ENCODE measurements at places on chromosomes 7 and 10.

DNA sequence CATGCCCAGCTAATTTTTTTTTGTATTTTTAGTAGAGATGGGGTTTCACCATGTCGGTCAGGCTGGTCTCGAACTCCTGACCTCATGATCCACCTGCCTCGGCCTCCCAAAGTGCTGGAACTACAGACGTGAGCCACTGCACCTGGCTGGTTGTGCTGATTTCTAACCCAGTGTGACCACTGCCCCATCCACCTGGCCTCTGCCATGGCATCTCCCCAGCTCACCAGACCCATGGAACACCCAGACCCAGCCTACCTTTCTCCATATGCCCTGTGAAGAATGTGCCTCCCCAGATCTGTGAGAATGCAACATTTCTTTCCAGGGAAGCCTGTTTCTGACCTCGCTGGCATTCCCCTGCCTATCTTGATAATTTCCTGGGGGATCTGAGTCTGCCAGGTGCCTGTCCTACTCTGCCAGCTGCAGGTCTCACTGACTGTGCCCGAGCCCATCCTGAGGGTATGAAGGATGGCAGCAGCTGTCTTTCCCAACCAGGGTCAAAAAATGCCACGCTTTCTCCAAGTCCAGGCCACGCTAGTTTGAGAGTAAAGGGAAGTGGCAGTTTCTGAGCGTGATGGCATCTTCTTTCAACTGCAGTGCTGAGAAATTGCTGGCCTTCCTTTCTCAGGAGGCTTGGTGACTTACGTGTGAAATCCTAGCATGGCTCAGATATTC lies 324.4 kb upstream of the ZNF32 start:
- DNase-seq, result no peak

- DNase-seq, result no peak
Measured at GRCh38 chr10:130489891-130490290, 353.7 kb downstream of the GLRX3 start.

DNA sequence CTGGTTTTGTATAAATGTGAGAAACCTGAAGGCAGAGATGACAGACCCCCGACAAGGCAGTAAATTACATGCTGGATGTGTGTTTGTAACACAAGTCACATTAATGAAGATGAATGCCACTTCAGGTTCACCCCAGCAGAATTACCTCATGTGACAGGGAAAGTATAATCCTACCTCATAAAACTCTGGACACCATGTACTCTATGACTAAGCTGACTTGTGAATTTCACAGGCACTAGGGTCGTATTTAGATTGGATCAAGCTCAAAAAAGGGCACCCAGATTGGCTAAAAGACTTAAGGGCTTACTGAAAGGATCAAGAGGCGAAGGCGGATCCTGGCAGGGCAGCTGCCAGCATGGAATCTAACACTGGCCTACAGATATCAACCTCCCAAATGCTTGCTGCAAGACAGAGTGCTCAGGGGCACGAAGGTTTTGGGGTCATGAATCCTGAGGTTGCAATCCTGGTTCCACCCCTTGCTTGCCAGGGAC lies 161.4 kb downstream of the PIP4K2A start:
- DNase-seq, result no peak

DNA sequence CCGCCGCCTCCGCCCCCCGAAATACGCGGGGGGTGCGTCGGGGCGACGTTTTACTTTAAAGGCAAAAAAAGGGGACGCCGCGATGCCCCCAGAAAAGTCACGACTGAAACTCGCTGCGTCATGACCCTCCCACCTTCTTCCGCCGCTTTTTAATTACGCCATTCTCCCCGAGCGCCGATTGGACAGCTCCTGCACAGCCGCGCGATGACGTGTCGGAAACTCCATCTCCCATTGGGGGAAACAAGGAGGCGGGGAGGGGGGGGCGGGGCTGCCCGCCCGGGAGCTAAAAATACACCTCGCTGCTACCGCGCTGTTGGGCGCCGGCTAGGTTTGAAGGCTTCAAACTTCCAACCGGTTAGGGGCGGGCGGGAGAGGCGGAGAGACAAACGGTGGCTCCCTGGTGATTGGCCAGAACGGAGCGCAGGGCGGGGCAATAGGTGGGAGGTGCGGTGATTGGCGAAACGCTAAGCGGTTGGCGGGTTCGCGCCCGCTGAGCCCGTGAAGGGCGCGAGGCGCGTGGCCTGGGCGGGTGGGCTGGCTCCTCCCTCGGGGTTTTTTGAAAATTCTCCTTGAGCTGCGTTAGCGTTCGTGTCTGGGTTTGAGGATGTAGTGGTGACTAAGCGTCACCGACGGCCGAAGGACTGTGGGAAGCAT lies at the start of gene RHEB:
Gene RHEB (minus strand): TSS at position 131 of the 654 bp plus-strand sequence. CDS start 384 bp downstream, outside the sequence.
- DNase-seq, result peak; percentile 92

DNA sequence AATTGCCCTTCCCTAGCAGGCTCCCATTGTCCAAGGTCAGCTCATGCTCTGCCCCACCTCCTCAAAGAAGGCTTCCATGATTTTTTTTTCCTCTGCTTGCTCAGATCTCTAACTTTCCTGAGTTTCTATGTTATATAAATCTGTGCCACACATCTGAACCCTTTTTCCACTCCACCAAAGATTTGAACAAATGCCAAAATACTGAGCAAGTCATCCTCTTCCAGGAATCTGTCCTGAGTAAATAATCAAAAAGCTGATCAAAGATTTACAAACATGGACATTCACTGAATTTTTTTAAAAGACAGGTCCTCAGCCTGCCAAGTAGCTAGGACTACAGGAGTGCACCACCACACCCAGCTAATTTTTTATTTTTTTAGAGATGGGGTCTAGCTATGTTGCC lies 102.8 kb upstream of the ARID5B start:
- DNase-seq, result no peak

DNA sequence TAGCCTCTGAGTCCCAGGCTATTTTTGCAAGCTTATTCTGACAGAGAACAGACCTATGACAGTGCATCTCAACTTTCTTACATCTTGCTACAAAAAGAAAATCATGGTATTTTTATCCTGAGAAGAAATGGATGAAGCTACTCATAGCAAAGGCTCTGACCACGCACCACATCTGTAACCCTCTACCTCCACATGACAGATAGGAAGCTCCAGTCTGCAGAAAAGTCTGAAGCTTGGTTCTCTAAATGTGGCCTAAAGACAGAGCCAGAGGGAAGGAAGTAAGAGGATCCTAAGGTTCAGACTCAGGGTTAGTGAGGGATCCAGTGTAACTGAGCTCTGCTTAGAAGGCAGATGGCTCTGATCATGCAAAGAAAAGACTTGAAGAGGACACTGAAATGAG lies 58.4 kb upstream of the ABCB5 start:
- DNase-seq, result no peak

GRCh38 chr10:61376908-61377368 lies 76.2 kb downstream of the TMEM26 start:
- no peak for DNase-seq

- DNase-seq, result no peak
Measured at GRCh38 chr7:20365486-20365885, 34.8 kb downstream of the ITGB8 start.

- no peak for DNase-seq
Measured at GRCh38 chr7:106744563-106745091, 83.7 kb upstream of the CCDC71L start.

GRCh38 chr7:119028736-119029135 lies 804.2 kb downstream of the ANKRD7 start:
- DNase-seq, result no peak

GRCh38 chr7:53521638-53522184 lies 486.3 kb downstream of the POM121L12 start:
- no peak for DNase-seq

DNA sequence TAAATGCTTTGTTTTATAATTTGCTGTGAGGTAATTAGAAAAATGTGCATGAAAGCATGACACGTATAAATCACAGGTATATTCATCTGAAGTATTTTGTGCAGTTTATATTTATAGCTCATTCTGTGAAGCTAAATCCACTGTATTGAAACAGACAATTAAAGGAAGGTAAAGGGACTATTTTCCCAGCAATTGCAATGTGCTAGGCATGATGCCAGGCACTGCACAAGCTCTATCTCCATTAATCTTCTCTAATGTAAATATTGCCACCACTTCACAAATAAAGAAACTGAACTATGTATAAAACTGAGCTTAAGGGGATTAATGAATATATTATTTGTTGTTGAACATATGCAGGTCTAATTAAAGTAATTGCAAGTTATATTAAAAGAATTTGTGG lies 1012.5 kb downstream of the NRG3 start:
- DNase-seq, result no peak

- DNase-seq, result no peak
Measured at GRCh38 chr10:68290736-68291135, 41.1 kb upstream of the HNRNPH3 start.

GRCh38 chr10:74593470-74593869 lies 232.9 kb upstream of the KAT6B start:
- DNase-seq, result no peak

DNA sequence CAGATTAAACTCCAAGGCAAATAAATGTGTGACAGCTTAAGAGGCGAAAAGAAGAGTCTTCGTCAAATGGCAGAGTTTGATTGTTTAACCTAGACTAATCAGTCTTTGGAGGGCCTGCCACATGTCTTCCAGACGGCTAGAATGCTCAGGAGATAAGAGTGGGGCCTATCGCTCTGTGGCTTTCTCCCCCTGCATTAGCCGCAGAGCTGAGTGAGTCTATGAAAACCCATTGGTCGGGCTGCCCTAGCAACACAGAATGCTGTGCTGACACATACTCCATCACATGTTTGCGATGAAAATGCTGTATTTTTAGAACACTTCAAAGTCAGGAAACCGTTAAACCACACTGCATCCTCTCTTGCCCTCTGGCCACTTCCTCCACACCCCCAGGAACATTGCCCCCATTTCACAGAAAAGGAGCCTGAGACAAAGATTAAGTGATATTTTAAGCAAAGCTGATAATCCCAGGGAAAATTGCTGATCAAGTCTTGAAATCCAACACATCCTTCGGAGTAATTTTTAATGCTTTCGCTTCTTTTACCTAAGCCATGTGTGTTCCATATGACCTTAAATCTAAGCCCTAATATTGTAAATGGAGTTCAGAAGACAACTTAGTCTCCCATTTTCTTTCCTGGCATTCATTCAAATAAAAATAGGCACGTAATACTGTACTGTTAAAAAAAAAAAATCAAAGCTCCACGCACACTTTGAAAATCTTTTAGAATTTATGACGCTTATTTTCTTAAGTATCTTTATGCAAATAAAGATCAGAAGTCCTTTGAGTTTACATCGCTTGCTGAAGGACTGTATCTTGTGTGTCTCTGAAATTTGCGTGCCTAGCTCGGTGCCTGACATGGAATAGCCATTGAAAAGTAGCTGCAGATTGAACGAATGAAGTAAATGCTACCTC lies 161.2 kb downstream of the CELF2 start:
- DNase-seq, result peak; percentile 77

DNA sequence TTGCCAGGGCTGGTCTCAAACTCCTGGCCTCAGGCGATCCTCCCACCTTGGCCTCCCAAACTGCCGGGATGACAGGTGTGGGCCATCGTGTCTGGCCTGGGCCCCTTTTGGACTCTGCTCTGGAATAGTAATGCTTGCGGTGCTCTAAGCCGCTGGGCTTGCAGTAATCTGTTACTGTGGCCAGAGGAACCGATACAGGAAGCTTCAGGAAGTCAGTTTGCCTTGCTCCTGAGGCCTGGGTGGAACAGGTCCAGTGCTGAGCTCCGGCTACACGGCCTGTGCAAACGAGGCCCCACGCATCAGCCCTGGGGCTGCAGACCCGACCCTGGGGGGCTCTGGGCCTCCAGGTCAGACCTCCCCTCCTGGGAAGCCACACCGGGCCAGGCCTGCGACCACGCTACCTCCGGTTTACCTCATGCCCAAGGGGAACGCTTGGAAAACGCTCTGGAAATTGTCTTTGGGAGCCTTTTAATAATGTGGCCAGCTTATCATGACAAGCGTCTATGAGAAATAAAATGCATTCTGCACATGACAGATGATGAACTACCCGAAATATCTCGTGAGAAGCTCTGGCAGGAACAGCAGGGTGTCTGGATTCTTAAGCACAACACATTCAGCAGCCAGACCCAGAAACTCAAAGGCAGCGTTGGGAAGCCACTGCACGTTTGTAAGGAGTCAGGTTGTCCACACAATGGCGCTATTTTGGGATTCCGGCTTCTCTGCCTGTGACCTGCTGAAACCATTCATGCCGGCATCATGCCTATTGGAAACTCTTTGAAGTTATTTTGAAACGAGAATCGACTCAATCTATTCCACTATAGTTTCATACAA lies 10.1 kb upstream of the ADAP1 start:
- DNase-seq, result no peak

- no peak for DNase-seq
Measured at GRCh38 chr10:129106314-129106713, 360.7 kb upstream of the MGMT start.

- DNase-seq, result no peak
Measured at GRCh38 chr10:96446966-96447596, 66.6 kb downstream of the TLL2 start.

GRCh38 chr7:10474048-10474447 lies 499.6 kb upstream of the PHF14 start:
- no peak for DNase-seq

GRCh38 chr7:30260246-30260768 lies 24.1 kb upstream of the ZNRF2 start:
- no peak for DNase-seq

- no peak for DNase-seq
Measured at GRCh38 chr7:42605406-42606192, 306.3 kb downstream of the C7orf25 start.

DNA sequence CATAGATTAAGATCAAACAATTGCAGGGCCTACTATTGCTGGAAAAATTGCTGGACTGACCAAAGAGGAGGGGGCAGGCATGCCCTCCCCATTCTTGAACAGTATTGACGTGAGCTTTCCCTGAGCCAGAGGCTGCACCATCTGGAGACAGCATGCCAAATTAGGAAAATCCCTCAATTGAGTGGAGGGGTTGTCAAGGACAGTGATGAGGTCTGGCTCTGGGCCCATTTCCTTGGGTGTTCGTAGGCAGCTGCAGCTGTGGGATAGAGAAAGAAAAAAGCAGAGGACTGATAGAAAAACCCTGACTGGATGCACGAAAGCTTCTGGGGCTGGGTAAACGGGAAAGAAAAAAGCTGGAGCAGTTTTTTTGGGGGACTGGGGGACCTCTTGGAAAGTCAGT lies 22.8 kb upstream of the ORC5 start:
- DNase-seq, result no peak

- DNase-seq, result no peak
Measured at GRCh38 chr10:30185916-30186315, 126.5 kb upstream of the JCAD start.

- DNase-seq, result no peak
Measured at GRCh38 chr10:98920807-98921206, 314.8 kb downstream of the HPSE2 start.

DNA sequence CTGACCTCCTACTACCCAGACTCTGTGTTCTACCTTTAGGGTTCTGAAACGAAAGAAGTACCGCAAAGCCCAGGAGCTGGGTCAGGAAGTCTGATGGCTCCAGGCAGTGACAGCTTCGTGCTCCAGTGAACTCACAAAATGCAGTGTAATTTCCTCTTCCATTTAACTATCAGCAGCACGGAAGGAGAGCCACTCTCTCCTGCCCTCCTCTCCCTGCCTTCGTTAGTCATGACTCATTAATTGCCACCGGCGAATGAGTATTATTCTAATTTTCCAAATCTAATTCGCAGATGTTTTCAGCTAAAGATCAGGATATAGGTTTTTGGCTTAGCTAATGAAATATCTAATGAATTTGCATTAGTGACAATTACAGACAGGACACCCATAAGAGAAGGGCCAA lies 1262.0 kb downstream of the TYW1 start:
- no peak for DNase-seq

GRCh38 chr10:131009791-131010190 lies 301.7 kb downstream of the TCERG1L start:
- no peak for DNase-seq

GRCh38 chr10:65325913-65326312 lies 1599.9 kb upstream of the LRRTM3 start:
- no peak for DNase-seq
